ENCODE measurements at places on chromosomes 11 and 22.

DNA sequence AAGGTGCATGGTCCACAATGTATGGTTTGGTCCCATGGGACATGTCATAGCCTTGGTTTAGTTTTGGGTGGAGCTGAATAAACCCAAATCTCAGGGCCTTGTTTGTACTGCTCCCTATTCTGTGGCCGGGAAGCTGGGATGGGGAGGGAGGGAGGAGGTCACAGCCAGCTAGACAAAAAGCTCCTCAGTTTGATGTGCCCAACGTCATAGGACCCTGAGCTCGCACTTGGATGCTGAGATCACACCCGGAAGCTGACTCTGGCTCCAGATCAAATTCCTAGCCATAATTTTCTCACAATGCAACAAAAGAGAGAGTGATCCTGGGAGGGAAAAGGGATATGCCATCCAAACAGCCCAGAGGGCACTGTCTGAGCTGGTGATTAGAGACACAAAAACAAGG is 1.5 kb downstream of the HSPB2 start:
- DNase-seq: no peak
- H3K4me1 ChIP-seq: peaks cover 3% of the 10 kb centered on the region
- H3K27ac ChIP-seq: peak overlapping the region; percentile 75
- no peaks in the 10 kb centered on the region for H3K27me3 ChIP-seq

GRCh38 chr11:126233391-126233790 is 21.8 kb downstream of the FAM118B start:
- no peaks in the 10 kb centered on the region for H3K27me3 ChIP-seq
- no peak overlapping the region for H3K27ac ChIP-seq
- no peak for DNase-seq
- H3K4me3 ChIP-seq: no peak overlapping the region
- H3K4me1 ChIP-seq: no peaks in the 10 kb centered on the region

DNA sequence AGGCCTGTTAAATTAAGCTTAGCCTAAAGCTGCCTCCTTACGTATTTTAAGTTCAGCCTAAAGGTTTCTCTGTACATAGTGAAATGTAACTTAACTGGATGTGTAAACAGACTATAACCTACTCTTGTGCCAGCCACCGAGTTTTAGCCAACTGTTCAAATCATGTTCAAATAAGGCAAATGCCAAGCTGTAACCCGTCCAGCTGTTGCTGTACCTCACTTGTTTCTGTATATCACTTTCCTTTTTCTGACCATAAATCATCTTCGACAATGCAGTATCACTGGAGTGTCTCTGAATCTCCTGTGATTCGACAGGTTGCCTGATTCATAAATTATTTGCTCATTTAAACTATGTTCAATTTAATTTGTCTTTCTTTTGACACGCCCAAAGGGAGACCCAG is 4.0 kb upstream of the PLAAT5 start:
- no peaks in the 10 kb centered on the region for H3K4me1 ChIP-seq
- H3K27ac ChIP-seq: no peak overlapping the region
- H3K4me3 ChIP-seq: no peak overlapping the region
- no peaks in the 10 kb centered on the region for H3K36me3 ChIP-seq
- no peak for DNase-seq

DNA sequence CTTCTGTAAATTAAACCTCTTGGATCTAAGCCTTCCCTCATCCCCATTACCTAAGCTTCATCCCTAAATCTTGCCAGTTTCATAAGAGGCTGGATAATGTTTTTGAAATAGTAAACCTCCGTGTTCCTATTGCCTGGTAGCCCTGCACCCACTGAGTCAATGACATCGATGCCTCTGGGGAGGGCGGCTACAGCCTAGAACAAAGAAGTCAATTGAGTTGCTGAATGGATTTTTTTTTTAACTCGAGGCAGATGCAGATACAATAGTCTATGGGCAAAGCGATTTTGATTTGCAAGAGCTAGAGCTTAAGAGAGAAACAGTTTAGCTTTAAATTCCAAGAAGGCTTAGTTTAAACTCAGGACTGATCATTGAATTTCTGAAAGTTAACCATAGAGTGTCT is 121.3 kb downstream of the NECTIN1 start:
- no peak overlapping the region for H3K4me3 ChIP-seq
- no peaks in the 10 kb centered on the region for H3K4me1 ChIP-seq
- no peaks in the 10 kb centered on the region for H3K36me3 ChIP-seq
- no peak for DNase-seq

GRCh38 chr11:69156673-69157155 is 979 bp downstream of the SMIM38 start:
- peaks cover 3% of the 10 kb centered on the region for H3K27me3 ChIP-seq
- H3K36me3 ChIP-seq: no peaks in the 10 kb centered on the region
- no peak for DNase-seq
- no peak overlapping the region for H3K4me3 ChIP-seq
- no peak overlapping the region for H3K27ac ChIP-seq

DNA sequence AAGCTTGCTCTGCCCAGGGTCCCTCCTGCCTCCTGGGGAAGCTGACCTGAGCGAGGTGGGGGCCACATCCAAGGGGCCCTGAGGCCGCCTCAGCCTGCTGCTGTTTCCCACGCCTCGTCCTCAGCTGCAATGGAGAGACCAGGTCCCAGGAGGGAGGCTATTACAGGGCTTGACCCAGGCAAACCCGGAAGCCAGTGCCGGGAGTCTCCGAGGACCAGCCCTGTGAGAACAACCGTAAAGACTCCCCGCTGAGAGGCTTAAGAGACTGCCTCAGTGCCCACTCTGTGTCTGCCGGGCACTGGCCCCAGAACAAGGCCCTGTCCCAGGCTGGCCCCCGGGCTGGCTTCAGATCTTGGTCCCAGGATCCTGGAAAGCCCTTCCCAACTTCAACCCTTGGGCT is 124.3 kb upstream of the FGF3 start:
- no peak overlapping the region for H3K4me3 ChIP-seq
- peaks cover 6% of the 10 kb centered on the region for H3K4me1 ChIP-seq
- H3K27me3 ChIP-seq: no peaks in the 10 kb centered on the region
- H3K36me3 ChIP-seq: no peaks in the 10 kb centered on the region

DNA sequence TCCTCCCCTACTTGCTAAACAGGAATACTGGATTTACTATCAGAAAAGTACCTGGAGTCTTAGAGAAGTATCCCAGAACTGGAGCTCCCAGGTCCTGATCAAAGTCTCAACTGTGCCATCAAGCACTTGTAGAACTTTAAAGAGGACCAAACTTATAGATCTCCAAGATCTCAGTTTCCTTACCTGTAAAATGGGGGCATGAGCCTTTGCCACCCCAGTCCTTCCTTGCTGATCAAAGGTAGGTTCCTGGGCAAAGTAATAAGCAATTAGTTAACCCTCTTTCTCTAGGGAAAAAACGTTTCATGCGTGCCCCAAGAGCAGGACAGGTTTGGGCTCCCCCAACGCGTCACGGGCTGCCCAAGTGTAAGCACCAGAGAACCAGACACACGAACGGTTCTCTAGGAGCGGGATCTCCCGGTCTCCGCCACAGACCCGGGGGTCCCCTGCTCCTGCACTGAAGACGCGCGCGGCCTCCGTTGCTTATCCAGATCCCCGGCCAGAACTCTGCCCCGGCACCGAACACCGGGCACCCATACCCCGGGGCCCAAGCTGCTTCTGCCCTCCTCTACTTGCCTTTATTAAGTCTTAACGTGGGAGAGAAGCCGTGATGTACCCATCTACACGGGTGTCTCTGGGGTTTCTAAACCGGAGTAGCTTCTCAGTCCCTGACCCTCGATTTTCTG is 505 bp downstream of the ZNF214 start:
- peak; percentile 24 for DNase-seq
- no peaks in the 10 kb centered on the region for H3K36me3 ChIP-seq
- peak overlapping the region; percentile 47 for H3K27ac ChIP-seq
- H3K4me3 ChIP-seq: peak overlapping the region; percentile 64
- H3K27me3 ChIP-seq: no peaks in the 10 kb centered on the region

- no peak overlapping the region for H3K27ac ChIP-seq
- no peaks in the 10 kb centered on the region for H3K36me3 ChIP-seq
- H3K4me3 ChIP-seq: no peak overlapping the region
- no peak for DNase-seq
Measured at GRCh38 chr11:48019217-48019584, 38.8 kb downstream of the PTPRJ start.

GRCh38 chr11:113632981-113633380 is 73.1 kb downstream of the TMPRSS5 start:
- no peaks in the 10 kb centered on the region for H3K4me1 ChIP-seq
- H3K4me3 ChIP-seq: no peak overlapping the region
- no peak overlapping the region for H3K27ac ChIP-seq
- DNase-seq: no peak
- H3K27me3 ChIP-seq: no peaks in the 10 kb centered on the region
- H3K36me3 ChIP-seq: no peaks in the 10 kb centered on the region

GRCh38 chr11:125359130-125359529 is 136.9 kb downstream of the FEZ1 start:
- DNase-seq: no peak
- no peak overlapping the region for H3K4me3 ChIP-seq
- no peaks in the 10 kb centered on the region for H3K4me1 ChIP-seq
- H3K36me3 ChIP-seq: no peaks in the 10 kb centered on the region
- H3K27ac ChIP-seq: no peak overlapping the region
- no peaks in the 10 kb centered on the region for H3K27me3 ChIP-seq

GRCh38 chr22:45240104-45240809 is 437 bp downstream of the KIAA0930 start:
- H3K27me3 ChIP-seq: no peaks in the 10 kb centered on the region
- peak; percentile 41 for DNase-seq
- peak overlapping the region; percentile 61 for H3K4me3 ChIP-seq
- no peak overlapping the region for H3K27ac ChIP-seq

DNA sequence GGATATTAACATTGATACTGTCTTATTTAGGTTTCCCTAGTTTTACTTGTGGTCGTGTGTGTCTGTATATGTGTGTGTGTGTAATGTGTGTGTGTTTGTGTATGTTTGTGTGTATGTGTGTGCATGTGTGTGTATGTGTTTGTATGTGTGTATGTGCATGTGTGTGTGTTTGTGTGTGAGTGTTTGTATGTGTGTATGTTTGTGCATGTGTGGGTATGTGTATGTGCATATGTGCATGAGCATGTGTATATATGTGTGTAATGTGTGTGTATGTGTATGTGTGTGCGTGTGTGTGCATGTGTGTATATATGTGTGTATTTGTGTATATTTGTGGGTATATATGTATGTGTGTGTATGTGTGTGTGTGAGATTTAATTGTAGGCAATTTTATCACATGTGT is 17.3 kb upstream of the DNAL4 start:
- no peaks in the 10 kb centered on the region for H3K36me3 ChIP-seq
- H3K27me3 ChIP-seq: no peaks in the 10 kb centered on the region
- DNase-seq: no peak
- no peaks in the 10 kb centered on the region for H3K4me1 ChIP-seq
- no peak overlapping the region for H3K27ac ChIP-seq

- peak overlapping the region; percentile 41 for H3K4me3 ChIP-seq
- no peaks in the 10 kb centered on the region for H3K36me3 ChIP-seq
- H3K4me1 ChIP-seq: no peaks in the 10 kb centered on the region
- H3K27ac ChIP-seq: no peak overlapping the region
Measured at GRCh38 chr22:41976070-41976901, 7.0 kb downstream of the SEPTIN3 start.

GRCh38 chr11:25597696-25598095 is 734.2 kb upstream of the ANO3 start:
- H3K4me1 ChIP-seq: no peaks in the 10 kb centered on the region
- H3K27ac ChIP-seq: no peak overlapping the region
- no peaks in the 10 kb centered on the region for H3K36me3 ChIP-seq
- no peak overlapping the region for H3K4me3 ChIP-seq

DNA sequence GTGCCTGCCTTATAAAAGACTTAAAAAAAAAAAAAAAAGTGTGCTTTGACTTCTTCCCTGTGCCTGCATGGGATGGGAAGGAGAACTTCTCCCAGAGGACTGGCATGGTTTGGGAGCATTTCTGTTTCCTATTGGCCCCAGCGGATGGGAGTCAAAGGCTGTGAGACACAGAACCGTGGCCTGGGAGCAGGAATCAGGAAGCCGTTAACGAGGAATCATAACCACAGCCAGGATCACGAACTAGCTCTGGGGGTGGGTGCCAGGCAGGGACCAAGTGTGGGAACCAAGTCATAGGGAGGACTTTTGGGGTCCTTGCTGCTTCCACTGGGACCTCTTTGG is 526 bp downstream of the C1QTNF6 start:
- no peaks in the 10 kb centered on the region for H3K36me3 ChIP-seq
- H3K4me1 ChIP-seq: peaks cover 12% of the 10 kb centered on the region
- peak overlapping the region; percentile 86 for H3K27ac ChIP-seq
- H3K4me3 ChIP-seq: peak overlapping the region; percentile 14
- no peaks in the 10 kb centered on the region for H3K27me3 ChIP-seq

GRCh38 chr11:35337136-35337913 is 82.0 kb downstream of the SLC1A2 start:
- no peak for DNase-seq
- no peaks in the 10 kb centered on the region for H3K36me3 ChIP-seq
- no peaks in the 10 kb centered on the region for H3K4me1 ChIP-seq
- H3K4me3 ChIP-seq: no peak overlapping the region
- H3K27me3 ChIP-seq: no peaks in the 10 kb centered on the region

DNA sequence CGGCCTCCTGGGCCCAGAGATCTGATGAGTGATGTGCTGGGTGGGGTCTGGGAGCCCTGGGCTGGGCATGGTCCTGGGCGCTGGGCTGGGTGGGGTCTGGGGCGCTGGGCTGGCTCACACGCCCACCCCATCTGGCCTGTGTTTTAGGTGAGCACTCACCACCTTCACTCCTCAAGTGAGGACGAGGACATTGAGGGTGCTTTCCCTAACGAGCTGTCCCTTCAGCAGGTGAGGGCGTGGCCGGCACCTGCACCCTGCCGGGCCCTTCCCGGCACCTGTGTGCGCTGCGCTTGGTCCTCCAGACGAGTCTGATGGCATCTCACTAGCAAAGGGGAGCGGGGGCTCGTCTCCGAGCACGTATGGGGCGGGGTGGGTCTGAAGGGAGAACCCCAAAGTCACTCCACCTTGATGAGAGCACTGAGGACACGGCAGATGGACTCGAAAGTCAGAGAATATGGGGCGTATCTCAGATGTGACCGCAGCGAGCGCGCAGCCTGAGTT is 37.9 kb downstream of the SBF1 start:
- H3K4me3 ChIP-seq: no peak overlapping the region
- H3K27ac ChIP-seq: no peak overlapping the region
- no peaks in the 10 kb centered on the region for H3K4me1 ChIP-seq
- no peaks in the 10 kb centered on the region for H3K27me3 ChIP-seq

- DNase-seq: no peak
- no peaks in the 10 kb centered on the region for H3K4me1 ChIP-seq
- no peak overlapping the region for H3K27ac ChIP-seq
- no peak overlapping the region for H3K4me3 ChIP-seq
Measured at GRCh38 chr11:61618978-61619377, 38.1 kb upstream of the SYT7 start.

GRCh38 chr11:123473941-123474677 is 44.0 kb downstream of the GRAMD1B start:
- DNase-seq: no peak
- H3K27me3 ChIP-seq: no peaks in the 10 kb centered on the region
- no peaks in the 10 kb centered on the region for H3K4me1 ChIP-seq
- H3K4me3 ChIP-seq: no peak overlapping the region
- H3K36me3 ChIP-seq: no peaks in the 10 kb centered on the region
- no peak overlapping the region for H3K27ac ChIP-seq

GRCh38 chr11:119976805-119977560 is 160.9 kb downstream of the TRIM29 start:
- H3K36me3 ChIP-seq: no peaks in the 10 kb centered on the region
- no peak overlapping the region for H3K27ac ChIP-seq
- no peaks in the 10 kb centered on the region for H3K27me3 ChIP-seq
- DNase-seq: no peak
- H3K4me1 ChIP-seq: no peaks in the 10 kb centered on the region
- no peak overlapping the region for H3K4me3 ChIP-seq
